ENCODE measurements at places on chromosomes 2 and 18.

DNA sequence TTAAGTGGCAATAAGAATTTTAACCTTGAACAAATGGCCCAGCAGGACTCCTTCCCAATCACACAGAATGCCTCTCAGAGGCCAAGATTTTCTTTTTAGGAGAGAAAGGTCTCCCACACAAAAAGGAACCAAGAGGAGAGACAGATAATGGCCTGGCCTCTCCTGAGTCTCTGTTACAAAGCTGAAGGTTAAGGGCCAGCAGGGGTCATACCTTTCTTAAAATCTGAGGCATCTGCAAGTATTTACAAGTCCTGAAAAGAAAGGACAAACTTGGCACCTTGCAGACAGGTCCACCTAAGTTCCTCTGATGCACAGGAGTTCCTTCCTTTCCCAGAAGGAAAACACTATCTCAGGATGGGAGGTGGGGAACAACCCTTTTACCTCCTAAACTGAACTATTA lies 142.3 kb downstream of the TMEM163 start:
- DNase-seq, result no peak

GRCh38 chr2:3107567-3107966 lies 270.1 kb downstream of the EIPR1 start:
- DNase-seq, result no peak

DNA sequence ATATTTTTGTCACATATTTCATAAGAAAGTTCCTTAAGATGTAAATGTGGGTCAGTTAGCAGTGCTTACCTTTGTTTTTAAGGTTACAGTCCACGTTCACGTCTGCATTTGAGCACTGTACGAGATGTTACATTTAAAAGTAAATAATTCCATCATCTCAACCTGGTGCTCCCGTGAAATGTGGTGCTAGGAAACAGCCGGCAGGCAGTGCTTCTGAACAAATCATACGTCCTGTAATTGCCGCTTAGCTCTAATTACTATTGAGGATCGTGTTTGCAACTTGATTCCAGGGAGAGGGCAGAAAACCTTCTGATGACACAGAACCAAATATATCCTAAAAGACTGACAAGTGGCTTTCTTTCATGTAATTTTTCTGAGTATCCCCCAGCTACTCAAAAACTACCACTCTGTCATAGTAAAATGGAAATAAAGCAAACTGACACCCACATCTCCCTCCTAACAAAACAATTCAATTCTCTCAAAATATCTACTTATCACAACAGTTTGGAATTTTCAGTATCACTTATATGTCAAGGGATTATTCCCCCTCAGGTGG lies 297.8 kb upstream of the SESTD1 start:
- no peak for DNase-seq

- no peak for DNase-seq
Measured at GRCh38 chr2:135615404-135615803, 84.1 kb downstream of the R3HDM1 start.

All from CD8-positive, alpha-beta T cell (primary cell).